ENCODE measurements at places on chromosomes 1 and 21. TPM values are rescaled to one million over a fixed set of nuclear protein-coding genes. Genes with fewer than 3 reads are reported as not detected.

SPRR2F gene
- 90.9 TPM for total RNA-seq

GRCh38 chr1:48229317-48229716 lies 6.8 kb downstream of the SLC5A9 start:
- no peaks in the 10 kb centered on the region for H3K4me1 ChIP-seq
- H3K27ac ChIP-seq = no peak overlapping the region
- H3K4me3 ChIP-seq = no peak overlapping the region
- no peaks in the 10 kb centered on the region for H3K36me3 ChIP-seq
- no peaks in the 10 kb centered on the region for H3K27me3 ChIP-seq

TGFB2 gene
- total RNA-seq = 5.1 TPM

GRCh38 chr1:180912211-180912800 lies 391 bp upstream of the KIAA1614 start:
- peak overlapping the region; percentile 56 for H3K27ac ChIP-seq
- H3K36me3 ChIP-seq = no peaks in the 10 kb centered on the region
- no peaks in the 10 kb centered on the region for H3K4me1 ChIP-seq
- H3K4me3 ChIP-seq = peak overlapping the region; percentile 64

DNA sequence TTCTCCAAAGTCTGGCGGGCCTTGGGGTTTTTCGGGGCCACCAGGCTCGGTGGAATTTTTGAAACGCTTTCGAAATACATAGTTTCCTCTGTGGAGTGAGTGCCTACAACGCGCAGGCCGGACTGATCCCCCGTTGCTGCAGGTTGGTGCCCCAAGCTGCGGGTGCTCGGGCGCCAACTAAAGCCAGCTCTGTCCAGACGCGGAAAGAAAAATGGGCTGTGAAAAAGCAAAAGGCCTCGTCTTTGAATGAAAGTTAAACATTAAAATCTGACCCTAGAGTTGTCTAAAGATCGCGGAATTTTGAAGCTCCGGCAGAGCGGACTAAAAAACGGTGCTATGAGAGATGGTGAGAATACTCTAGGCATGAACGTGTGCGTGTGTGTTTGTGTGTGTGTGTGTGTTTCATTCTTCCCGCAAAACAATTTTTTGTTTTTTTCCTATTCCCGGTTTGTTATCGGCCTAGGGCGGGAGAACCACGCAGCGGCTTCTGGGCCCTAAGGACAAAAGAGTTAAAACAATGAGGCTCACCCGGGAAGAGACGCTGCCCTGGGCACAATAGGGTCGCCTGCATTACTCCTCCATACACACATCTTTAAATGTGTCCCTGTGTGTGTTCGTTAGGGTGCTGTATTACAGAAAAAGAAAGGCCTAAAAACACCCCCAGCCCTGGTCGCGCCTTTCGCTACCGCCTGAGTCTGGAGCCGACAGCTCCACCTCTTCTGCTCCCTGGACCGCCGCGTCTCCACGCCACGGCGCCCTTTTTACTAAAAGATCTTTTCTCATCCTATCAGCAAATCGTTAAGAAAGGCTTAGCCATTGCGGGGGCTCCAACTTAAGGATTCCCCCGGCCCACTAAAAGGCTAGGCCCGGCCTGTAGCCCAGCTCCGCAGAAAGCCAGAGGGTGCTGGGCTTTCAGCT lies 3.2 kb downstream of the TBX15 start:
- no peak overlapping the region for H3K4me3 ChIP-seq
- H3K27me3 ChIP-seq = peaks cover 8% of the 10 kb centered on the region
- DNase-seq = no peak
- no peak overlapping the region for H3K27ac ChIP-seq
- H3K36me3 ChIP-seq = no peaks in the 10 kb centered on the region
- peaks cover 3% of the 10 kb centered on the region for H3K4me1 ChIP-seq

MROH9 gene
- total RNA-seq = 0.08 TPM

BCL2L15 gene
- 1.6 TPM for total RNA-seq

Data from ovary (tissue), 10 donors.